ENCODE measurements at places on chromosomes 3 and 15.

DNA sequence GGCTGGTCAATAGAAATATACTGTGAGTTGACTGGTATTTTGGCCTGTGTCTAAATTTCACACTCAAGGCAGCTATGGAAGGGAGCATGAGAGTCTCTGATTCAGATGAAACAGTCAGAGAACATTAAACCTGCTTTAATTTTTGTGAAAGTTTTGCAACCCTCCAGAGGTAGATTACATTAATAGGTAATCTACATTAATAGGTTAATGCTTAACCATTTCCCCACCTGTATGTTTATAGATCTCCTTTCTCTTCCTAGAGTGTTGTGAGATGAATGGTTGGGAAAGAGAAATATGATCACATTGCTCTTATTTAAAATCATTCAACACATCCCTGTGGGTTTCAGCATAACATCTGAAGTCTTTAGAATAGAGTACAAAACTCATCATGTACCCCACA lies 586.9 kb upstream of the DPPA4 start:
- DNase-seq, result no peak

GRCh38 chr15:80906159-80906766 lies 83.4 kb downstream of the MESD start:
- peak; percentile 13 for DNase-seq

- no peak for DNase-seq
Measured at GRCh38 chr3:37942646-37943045, 47.9 kb upstream of the VILL start.

DNA sequence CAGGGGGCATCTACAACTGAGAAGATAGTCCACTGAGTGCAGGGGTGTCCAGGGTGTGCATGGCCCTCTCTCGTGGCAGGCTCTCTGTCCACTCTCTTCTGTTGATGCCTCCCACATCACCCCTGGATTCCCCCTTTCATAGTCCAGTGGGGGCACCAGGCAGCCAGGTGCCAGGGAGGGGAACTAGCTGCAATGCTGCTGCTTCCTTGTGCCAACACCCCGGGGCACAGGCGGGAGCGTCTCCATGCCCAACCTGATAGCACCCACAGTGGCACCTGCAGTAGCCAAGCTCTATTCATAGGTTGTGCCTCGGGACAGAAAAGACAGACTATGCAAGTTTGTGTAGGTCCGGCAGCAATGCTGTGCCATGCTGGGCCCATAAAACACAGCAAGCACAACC lies 11.7 kb downstream of the DUOX2 start:
- no peak for DNase-seq

GRCh38 chr3:159077860-159078259 lies 276.0 kb downstream of the MFSD1 start:
- no peak for DNase-seq

- DNase-seq, result no peak
Measured at GRCh38 chr3:62805580-62806277, 69.5 kb downstream of the CADPS start.

- DNase-seq, result no peak
Measured at GRCh38 chr3:21274079-21274571, 476.9 kb downstream of the ZNF385D start.

DNA sequence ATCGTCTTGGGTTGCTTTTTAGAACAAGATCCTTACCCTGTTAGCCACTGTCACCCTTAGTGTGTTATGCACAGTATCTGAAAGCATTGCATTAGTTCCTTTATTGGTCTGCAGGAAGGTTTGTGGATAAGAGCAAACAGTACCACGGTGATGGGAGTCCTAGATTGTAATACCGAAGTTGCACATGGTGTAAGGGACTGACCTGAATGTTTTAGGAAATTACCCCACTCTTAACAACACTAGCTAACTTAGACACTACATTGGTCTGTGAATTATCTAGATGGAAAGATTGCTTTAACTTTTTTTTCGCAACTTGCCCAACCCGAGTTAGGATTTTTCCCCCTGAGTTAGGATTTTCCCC lies 1.3 kb downstream of the STT3B start:
- peak; percentile 25 for DNase-seq

DNA sequence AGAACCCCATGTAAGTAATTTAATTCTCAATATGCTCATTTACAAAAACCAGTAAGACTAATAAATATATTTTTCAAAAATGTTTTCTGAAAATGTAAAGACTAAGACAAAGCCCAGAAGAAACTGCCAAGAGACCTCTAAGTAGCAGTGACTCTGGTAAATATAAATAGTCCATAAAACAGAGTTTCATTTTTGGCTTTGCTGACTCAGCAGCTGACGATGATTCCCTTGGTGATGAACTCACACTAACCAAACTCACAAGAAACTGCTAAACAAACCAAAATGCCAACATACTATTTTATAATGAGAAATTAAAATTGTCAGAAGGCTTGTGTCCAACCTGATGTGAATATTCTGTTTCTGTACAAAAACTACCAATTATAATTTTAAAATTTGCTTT lies 31.5 kb upstream of the IMPG2 start:
- no peak for DNase-seq

DNA sequence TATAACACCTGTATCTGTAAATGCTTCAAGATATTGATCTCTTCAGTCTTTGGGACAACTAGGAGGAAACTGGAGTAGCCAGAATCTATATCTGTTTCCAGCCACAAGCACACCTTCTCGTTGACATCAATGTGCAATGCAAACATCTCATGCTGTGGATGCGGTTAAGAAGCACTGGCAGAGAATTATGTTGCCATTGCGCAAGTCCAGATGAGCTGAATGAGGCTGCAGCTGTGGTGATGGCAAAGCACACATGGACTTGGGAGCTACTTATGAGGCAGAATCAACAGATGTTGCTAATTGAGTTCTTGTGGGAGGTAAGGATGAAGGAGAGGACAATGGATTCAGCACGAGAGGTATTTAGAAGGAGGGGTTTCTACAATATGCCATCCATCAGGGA lies 90.9 kb downstream of the STRIT1 start:
- no peak for DNase-seq

DNA sequence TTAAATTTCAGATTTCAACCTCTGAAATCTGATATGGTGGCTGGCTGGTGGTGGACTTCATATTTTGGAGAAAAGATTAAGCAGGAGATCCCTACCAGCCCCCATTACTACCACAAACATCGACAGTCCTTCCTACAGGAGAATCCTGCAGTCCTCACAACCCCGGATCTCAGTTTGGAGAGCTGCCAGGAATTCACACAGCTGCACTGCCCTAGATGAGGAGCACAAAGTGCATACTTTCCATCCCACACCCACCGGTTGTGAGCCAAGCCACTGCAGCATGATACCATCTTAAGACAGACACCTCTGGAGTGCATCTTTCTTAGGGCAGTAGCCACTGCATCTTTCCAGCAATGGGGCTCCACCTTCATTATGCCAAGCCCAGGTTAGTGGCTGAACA lies 185.5 kb upstream of the GPR149 start:
- no peak for DNase-seq

GRCh38 chr3:188286087-188286513 lies 132.1 kb downstream of the LPP start:
- no peak for DNase-seq

- DNase-seq, result no peak
Measured at GRCh38 chr3:55797775-55798174, 310.7 kb upstream of the WNT5A start.

DNA sequence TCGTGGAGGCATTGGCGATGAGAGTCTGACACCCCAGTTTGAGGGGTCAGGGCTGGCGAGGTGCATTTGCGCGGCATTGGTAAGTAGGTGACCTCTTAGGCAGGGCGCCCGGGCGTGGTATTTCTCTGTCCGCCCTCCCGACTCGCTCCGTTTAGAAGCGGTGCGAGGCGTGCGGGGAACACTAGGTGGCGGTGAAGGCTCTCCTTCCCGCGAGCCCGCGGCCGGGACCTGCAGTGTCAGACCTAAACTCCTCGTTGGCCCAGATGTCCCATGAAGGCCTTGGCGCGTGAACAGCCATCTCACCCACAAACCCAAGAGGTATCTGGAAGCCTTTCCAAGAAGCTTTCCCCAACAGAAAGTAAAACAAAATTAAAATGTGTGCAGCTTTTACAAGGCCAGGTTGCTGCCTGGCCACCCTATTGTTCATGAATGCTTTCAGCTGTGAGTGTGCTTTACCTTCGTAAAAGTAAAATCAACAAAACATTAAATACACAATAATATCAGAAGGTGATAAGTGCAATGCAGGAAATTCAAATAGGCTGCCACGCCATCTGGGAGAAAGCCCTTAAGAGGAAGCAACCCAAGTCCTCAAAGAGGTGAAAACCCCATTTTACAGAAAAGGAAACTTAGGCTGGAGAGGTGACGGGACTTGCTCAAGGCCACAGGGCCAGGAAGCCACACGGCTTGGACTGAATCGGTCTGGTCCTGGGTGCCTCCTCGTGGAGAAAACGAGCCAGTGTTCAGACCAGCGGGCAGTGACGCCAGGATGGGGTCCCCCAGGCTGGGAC lies 120.3 kb downstream of the ETFA start:
- peak; percentile 78 for DNase-seq

- DNase-seq, result no peak
Measured at GRCh38 chr15:75696311-75696720, 16.3 kb downstream of the CSPG4 start.
